ENCODE measurements at places on chromosomes 1 and 21.

DNA sequence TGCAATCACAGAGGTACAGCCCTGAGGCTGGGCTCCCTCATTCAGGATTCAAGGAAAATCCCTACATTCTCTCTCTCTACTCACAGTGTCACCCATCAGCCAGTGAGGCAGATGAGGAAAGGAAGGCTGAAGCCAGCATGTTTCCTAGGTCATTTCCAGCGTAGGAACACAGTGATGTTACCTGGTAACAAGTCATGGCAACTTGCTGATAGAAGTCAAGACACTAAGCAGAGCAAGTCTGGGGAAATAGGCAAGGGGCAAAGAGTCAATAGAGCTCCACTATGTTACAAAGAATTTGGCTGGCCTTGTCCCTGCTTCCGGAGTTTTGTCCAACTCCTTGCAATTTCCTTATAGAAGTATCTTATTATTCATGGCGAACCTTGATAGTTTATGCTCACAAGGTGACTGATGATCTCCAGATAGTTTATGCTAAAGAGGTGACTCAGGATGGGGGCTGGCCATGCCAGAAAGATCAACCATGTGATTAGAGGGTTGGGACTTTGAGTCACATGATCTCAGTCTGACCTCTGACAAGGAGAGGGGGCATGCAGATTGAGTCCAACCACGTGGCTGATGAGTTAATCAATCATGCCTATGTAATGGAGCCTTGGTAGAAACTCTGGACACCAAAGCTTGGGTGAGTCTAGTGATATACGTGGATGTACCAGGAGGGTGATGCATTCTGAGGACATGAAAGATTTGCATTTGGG lies 51.1 kb downstream of the SUSD4 start:
- no peak for DNase-seq

DNA sequence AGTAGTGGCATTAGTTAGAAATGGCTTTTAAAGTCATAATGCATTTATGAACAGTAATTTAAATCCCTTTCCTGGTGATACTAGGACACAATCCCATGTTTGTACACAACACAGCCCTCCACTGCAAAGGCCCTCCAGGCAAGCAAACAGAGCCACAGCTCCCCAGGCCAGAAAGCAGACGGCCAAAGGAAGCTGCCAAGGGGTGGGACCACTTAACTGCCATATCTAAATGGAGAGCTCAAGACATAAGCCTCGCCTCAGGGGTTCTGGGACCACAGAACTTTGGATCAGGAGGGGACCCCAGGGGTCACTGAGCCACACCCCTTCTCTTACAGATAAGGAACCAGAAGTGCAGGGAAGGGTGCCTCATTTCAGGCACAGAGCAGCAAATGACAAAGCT lies 189.7 kb downstream of the KCNH1 start:
- DNase-seq = no peak

DNA sequence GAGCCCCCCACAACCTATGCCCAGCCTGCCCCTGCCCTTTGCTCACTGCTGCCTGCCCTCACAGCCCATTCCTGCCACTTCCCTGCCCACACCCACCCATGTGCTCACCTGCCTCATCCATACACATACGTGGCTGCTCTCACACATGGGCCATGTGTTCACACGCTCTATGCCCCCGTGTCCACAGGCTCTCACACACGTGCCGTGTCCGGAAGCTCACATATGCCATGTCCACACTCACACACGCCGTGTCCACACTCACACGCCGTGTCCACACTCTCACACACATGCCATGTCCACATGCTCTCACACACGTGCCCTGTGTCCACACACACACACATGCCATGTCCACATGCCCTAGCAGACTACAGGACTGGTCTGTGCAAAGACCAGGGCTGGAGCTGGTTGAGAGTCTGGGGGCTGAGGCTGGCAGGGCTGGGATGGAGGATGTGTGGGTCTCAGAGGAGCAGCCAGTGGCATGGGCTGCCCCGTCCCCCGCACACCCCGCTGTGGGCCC lies 583 bp upstream of the RNF223 start:
- DNase-seq = no peak

GRCh38 chr1:69195136-69195535 lies 372.6 kb upstream of the LRRC7 start:
- no peak for DNase-seq

- no peak for DNase-seq
Measured at GRCh38 chr1:244557565-244557964, 95.4 kb upstream of the DESI2 start.

DNA sequence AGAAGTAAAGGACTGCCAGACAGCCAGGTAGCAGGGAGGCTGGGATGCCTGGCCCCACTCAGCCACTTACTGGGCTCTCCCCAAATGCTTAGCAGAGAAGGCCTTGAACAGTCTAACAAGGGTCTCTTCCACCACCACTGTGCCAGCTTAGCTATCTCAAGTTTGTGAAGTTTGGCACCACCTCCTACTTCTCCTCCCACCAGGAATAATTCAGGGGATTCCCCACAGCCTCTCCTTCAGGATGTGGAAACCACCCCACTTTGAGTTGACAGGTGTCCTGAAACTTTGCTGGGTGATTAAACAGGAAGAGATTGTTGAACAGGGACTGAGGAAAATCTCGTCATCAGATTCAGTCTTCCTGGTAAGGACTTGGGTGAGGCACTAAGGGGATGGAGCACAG lies 59.4 kb upstream of the ATP1B1 start:
- no peak for DNase-seq

GRCh38 chr1:58446368-58446767 lies 100.2 kb downstream of the OMA1 start:
- DNase-seq = no peak

GRCh38 chr1:202807451-202807925 lies 733 bp downstream of the KDM5B start:
- peak; percentile 32 for DNase-seq

DNA sequence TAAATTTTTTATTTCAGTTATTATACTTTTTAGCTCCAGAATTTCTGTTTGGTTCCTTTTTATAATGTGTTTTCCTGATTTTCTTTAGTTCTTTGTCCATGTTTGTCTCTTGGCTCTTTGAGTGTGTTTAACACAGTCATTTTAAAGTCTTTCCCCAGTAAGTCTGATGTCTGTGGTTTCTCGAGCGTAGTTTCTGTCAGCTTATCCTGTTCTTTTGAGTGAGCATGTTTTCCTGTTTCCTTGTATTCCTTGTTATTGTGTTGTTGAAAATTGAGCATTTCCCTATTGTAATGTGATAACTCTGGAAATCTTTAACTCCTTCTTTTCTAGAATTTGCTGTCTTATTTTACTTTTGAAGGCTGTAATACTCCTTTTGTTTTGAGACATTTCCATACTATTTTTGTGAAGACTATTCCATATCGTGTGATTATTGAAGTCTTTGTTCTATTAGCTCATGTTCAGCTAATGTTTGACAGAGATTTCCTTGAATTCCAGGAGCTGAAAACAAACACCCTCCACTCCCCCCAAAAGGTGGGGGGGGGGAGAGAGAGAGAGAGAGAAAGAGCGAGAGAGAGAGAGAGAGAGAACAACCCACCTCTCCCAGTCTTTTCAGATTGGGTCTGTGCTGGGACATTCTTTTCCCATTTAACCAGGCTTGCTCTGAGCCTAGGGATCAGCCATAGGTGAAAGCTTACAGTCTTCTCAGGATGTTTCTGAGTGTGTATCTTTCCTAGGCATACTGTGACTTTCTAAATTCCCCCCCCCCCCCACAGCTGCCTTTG lies 38.3 kb downstream of the SDCCAG8 start:
- DNase-seq = no peak

- DNase-seq = peak; percentile 13
Measured at GRCh38 chr1:48776393-48777218, at the start of gene BEND5. BEND5 (minus strand) TSS chr1:48776891; CDS start chr1:48776831, 60 bp downstream.

DNA sequence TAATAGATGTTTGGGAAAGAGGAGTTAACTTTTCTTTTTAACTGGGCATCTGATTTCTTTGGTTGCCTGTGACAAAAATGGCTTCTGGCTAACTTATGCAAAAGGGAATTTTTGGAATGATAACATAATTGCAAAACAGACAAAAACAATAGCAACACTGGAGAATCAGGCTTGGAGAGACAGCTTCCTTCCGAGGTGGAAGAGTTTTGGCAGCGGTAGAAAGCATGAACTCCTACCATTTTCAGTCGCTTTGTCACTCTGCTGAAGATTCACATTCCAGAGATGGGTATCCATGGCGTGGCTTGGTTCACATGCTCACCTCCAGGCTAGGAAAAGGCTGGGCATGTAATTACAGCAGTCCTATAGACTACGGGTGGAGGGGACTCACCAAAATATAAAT lies 17.2 kb upstream of the FGGY start:
- no peak for DNase-seq

DNA sequence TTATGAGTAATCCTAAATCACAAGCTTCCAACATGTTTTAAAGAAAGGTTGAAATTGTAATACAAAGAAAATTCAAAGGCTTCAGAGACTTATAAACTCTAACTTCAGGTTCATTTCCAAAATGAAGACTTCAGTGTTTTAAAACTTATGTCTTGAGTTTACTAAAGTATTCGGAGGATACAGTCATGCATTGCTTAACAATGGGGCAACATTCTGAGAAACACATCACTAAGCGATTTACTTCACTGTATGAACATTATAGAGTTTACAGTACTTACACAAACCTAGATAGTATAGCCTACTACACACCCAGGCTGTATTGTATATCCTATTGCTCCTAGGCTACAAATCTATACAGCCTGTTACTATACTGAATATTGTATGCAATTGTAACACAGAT lies 38.3 kb downstream of the CEP170 start:
- DNase-seq = no peak

DNA sequence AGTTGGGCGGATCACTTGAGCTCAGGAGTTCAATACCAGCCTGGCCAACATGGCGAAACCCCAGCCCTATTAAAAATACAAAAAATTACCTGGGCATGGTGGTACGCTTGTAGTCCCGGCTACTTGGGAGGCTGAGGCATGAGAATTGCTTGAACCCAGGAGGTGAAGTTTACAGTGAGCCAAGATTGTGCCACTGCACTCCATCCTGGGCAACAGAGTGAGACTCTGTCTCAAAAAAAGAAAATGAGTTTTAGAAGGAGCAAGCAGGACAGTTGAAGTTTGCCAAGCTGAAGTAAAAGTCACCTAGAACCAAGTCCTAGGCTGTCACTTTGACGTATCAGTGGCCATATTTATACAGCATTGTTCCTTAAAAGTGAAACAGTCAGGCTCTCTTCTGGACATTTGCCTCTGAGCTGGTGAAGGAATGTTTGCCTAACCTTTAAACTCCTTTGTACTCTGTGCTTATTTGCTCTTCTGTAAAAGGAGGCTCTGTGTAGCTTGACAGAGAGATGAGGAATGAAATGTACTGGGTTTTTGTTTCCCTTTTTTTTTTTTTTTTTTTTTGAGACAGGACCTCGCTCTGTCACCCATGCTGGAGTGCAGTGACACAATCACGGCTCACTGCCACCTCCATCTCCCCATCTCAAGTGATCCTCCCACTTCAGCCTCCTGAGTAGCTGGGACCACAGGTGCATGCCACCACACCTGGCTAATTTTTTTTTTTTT lies 2.8 kb downstream of the RAB4A start:
- no peak for DNase-seq

- no peak for DNase-seq
Measured at GRCh38 chr21:30234643-30235042, 18.7 kb upstream of the CLDN8 start.

DNA sequence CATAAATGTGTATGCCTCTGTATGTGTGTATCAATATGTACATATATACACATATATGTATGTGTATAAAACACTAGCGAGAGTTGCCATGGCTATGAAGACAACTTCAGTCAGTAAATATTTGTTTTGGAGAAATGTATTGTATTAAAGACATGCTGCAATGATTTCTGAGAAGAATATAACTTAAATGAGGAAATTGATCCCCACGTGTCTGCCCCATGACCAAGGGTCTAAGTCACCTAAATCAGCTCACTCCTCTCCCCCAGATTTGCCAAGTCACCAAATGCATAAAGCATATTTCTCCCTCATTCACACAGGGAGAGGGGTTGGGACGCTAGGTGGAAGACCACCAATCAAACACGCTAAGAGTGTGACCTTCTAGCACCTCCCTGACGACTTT lies 58.3 kb upstream of the LYST start:
- DNase-seq = no peak

- no peak for DNase-seq
Measured at GRCh38 chr1:32984455-32985171, 20.0 kb upstream of the RNF19B start.

DNA sequence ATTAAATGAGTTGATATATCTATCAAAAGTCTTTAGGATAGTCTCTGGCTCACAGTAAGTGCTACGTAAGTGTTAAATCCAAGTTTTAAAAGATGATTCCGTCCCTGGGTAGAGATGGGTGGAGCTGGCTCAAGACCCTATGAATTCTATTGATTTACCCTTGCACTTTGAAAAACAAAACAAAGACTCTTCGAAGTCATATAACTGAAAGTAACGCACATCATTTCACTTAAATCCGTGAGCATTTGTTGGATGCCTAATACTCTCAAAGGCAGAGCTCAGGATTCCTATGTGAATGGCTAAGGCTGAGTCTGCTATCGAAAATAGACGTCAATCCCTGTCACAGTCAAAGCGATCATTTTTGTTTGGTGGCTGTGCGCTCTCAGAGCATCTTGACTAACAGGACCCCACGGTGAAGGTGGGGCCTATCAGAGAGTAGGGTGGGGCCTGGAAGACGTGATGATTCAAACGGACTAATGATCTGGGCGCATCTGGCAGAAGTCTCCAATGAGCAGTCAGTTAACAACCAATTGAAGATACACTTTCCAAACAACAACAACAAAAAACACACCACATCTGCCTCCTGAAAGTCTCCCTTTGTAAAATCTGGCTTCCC lies 1.2 kb upstream of the NUCKS1 start:
- DNase-seq = no peak

GRCh38 chr1:35629051-35629450 lies 12.3 kb downstream of the PSMB2 start:
- no peak for DNase-seq
